ENCODE measurements at places on chromosomes 11 and 22.

GRCh38 chr11:35980686-35981390, 37.0 kb downstream of the LDLRAD3 start:
- no peak for DNase-seq

DNA sequence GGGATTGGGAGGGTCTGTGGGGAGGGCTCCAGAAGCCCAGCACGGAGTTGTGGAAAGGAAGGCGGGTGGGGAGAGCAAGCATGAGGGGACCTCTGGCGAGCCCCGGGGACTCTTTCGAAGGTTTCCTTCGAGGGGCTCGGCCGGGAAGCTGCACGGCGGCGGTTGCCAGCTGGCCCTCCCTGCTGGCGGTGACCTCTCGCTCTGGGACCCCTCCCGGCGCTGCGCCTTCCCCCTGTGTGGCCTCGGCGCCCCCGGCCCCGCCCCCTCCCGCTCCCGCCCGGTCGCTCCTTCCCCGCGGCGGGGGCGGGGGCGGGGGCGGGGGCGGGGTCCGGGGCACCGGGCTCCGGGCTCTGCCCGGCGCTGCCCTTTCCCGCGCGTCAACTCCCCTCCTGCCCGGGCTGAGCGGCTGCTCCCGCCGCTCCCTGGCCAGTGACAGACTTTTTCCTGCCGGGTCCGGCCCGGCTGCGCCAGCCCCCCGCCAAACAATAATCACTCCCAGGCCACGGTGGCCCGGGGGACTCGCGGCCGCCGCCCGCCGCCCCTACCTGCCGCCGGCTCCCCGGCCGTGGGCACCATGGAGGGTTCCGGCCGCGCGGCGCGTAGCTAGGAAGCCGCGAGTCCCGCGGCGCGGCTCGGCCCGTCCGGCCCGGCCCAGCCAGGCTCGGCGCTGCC, 941 bp downstream of the CLCF1 start:
- no peak for DNase-seq

DNA sequence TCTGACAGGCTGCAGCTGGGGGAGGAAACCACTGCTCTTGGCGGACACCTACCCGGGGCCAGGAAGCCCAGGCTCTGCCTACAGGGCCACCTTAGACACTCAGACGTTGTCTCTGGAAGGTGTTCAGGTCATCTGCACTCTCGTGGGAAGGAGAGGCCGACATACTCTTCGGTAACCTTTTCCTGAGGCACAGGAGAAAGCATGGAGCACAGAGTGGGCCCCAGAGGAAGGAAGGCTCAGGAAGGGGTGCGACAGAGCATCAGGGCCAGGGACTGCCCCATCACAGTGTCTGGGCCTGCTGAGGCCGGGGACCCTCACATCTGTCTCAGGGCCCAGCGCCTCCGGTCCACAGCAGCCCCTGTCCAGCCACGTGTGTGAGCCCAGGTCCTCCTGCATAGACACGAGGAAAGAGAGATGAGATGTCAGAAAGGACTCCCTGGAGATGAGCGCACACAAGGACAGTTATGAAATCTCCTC, 18.2 kb upstream of the TUB start:
- peak; percentile 7 for DNase-seq

GRCh38 chr11:61873588-61874376, 17.6 kb downstream of the FADS3 start:
- no peak for DNase-seq

- DNase-seq: peak; percentile 54
Observed at GRCh38 chr22:38413085-38414008, 41.7 kb downstream of the KCNJ4 start.

DNA sequence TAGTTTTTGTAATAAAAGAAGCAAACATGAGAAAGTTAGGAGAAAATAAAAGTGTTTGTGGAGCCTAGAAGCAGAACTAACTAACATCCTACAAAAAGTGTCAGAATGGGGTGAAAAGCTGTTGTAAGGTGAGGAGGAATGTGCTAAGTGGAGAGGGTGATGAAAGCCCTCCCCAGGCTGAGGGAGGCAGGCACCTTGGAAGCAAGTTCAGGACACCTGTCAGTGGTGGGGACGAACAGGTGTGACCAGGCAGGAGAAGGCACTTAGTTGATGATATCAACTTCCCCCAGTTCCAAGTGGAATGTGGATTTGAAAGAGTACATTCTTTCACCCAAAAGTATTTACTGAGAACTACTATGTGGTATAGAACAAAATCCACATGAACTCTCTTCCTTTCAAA, 18.7 kb upstream of the BMAL1 start:
- no peak for DNase-seq

- no peak for DNase-seq
Observed at GRCh38 chr22:50702261-50702671, 29.6 kb downstream of the SHANK3 start.

DNA sequence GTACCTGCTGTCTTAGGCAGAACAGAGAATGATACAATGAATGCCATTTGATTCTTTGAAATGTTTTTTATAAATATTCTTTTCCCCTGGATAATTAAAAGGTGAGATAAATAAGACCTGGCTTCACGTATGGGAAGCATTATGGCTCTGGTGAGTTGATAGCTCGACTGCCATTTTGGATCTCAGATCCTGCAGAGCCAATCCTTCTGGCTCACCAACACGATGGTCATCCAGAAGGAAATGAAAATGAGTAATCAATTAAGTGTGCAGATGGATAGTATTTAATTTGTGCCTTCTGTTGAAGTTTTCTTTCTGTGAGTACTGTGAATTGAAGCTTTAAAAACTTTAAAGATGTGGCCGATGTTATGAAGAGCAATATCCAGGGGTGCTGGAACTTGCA, 2.7 kb downstream of the TNRC6B start:
- no peak for DNase-seq

GRCh38 chr11:32244453-32244852, 153.6 kb downstream of the RCN1 start:
- DNase-seq: no peak

- DNase-seq: no peak
Observed at GRCh38 chr11:6736495-6737121, 35.2 kb downstream of the OR2AG2 start.

DNA sequence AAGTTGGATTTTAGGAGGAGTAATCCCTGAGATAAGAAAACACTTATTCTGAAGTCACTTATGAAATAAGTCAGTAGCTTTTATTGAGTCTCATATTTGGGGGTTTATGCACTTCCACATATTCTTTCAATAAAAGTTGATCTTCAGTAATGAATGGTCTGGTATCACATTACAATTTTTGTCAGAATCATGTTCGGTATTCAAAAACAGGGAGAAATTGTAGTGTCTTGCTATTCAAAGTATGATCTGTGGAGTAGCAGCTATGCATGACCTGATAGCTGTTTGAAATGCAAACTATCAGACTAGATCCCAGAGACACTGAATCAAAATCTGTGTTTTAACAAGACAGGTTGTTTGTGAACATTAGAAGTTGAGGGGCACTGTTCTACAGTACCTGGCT, 857.6 kb downstream of the METTL15 start:
- no peak for DNase-seq

DNA sequence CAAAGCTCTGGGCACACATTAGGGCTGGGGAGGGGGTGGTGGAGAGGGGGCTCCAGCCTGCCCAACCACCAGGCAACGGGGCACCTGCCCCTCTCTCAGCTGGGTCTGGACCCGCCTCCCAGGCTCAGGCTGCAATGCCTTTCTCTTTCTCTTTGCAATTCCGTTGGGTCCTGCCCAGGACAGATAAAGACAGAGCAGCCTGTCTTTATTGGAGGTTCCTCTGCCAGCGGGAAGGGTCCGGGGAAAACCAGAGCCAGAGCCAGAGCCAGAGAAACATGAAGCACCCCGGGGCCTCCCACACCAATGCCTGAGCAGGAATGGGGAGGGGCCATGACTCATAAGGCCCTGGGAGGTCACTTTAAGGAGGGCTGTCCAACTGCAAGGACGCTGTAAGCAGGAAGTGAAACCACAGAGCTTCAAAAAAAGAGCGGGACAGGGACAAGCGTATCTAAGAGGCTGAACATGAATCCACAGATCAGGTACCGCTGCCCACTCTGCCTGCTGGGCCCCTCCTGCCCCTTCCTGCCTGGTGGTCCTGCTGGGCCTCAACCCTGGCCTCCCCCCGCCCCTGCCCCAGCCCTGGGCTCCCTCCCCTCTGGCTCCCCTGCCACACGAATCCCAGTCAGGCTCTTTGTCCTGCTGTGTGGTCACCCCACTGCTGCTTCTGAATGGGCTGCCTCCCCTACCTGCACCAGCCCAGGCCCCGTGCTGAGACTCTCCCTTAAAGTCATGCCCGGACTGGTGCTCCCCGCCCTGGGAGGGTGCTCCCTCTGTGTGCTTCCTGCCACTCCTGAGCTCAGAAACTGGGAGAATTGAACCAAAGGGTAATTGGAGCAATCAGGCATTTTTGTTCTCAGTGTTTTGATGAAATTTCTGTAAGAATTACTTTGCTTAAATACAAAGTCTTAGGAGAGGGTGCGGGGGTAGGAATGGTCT, at the start of gene APOBEC3B:
Gene APOBEC3B, plus strand, starts transcription at position 356 of the 936 bp plus-strand sequence. Its CDS starts 107 bp downstream, at position 463.
- DNase-seq: peak; percentile 95

DNA sequence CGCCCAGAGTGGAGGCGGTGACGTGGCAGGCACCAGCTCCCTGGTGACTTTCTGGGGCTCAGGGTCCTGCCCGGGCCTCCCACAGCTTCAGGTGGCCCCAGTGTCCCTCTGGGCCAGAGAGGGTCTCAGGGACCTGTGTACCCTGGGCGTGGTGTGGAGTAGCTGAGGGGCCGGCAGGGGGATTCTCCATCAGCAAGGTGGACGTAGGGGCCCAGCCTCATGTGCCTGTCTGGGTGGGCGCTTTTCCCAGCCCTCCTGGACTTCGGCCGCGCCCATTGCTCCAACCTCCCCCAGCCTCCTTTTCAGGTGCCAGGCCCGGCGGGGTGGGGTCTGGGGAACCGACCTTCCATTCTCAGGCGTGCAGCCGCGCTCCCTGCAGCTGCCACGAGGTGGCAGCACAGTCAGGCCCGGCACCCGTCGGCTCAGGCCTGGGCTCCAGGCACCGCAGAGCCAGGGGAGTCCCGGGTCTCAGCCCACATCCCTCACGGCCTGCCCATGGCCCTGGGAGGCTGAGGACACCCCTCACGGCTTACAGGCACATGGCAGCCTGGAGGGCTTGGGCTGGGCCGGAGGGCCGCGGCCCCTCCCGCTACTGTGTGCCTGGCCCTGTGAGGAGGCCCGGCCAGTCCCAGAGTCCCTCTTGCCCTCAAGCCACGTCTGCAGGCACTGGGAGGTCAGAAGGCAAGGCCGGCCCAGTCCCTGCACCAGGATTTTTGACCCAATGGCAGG, 19.9 kb upstream of the MUC5B start:
- DNase-seq: peak; percentile 72

- DNase-seq: no peak
Observed at GRCh38 chr11:128174465-128175291, 412.7 kb downstream of the ETS1 start.

DNA sequence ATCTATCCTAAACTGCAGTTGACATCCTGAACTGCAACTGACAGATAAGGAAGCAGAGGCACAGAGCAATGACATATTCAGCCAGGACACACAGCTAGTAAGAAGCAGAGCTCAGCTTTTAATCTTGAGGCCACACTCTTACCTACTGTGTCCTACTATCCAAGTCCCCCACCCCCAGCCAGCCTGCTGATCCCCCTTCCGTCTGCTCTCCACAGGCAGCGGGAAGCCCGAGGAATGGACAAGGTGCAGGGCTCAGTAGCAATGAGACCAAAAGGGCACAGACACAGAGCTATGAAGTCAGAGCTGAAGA, 4.3 kb downstream of the POLR3H start:
- DNase-seq: no peak

DNA sequence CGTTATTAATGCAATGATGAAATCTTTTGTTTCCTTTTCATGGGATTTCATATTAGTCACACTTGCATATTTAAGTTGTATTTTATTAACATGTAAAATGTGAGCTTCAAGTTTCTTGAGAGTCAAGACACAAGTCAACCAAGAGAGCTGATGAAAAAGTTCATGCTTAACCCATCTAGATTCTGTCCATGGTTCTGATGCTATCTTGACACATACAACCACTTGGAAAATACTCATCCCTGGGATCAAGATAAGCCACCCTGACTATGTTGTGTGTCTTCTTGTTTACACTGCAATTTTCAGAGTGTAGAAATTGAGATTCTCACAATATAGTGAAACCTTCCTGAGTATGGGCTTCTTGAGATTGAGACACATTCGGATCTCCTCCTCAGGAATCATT, 664 bp upstream of the OR10A4 start:
- DNase-seq: no peak

- no peak for DNase-seq
Observed at GRCh38 chr11:112884012-112884767, 77.0 kb upstream of the NCAM1 start.

- no peak for DNase-seq
Observed at GRCh38 chr11:110565357-110566336, 135.9 kb downstream of the FDX1 start.

DNA sequence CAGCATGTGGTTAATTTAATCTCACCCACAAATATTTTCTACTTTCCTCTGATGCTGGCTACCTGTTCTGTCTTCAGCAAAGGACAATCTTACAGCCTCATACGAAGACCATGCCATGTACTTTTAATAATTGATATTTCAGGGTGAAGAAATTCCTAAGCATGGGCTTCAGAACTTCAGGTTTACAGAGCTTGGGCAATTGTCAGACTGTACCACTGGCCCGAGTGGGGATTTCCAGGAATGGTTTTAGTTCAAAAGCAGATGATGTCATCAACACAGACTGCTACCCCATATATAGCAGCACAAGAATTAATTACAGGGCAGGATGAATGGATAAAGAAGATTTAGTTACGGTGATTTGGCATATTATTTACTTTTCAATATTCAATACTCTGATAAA, 171.8 kb downstream of the ETS1 start:
- DNase-seq: no peak

DNA sequence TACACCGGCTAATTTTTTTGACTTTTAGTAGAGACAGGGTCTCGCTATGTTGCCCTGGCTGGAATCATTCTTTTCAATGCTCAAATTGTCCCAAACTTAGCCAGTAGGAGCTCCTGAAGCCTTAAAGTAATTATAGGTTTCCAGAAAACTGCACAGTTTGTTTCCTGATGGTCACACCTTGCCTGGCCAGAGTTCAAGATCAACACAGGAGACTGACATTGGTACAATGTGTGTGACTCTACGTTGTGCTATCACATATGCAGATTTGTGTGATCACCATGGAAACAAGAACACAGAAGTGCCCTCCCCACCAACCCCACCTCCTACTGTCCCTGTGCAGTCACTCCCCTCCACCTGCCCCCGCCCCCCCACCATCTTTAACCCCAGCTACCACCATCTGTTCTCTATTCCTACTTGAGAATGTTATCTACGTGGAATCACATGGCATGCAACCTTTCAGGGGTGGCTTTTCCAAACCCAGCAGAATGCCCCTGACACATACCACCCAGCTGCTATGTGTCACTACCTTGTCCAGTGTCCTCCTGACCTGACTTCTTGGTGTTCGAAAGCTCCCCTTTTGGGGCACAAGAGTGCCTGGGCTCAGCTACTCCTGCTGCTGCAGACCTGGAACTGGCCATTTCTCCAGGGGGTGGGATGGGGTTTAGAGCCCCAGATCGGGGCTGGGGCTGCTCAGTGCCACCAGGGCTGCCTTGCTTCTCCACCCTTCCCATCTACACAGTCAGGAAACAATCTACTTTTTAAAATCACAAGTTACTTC, 6.1 kb upstream of the NAP1L4 start:
- peak; percentile 55 for DNase-seq

- DNase-seq: peak; percentile 73
Observed at GRCh38 chr11:63614136-63614671, at the start of gene PLAAT3. PLAAT3 (minus strand) TSS chr11:63614433; CDS start chr11:63614014, 419 bp downstream.
